ENCODE measurements at places on chromosomes 5 and 9.

- no peak for DNase-seq
These were observed 462.2 kb downstream of the DIRAS2 start for GRCh38 chr9:90180381-90180780.

DNA sequence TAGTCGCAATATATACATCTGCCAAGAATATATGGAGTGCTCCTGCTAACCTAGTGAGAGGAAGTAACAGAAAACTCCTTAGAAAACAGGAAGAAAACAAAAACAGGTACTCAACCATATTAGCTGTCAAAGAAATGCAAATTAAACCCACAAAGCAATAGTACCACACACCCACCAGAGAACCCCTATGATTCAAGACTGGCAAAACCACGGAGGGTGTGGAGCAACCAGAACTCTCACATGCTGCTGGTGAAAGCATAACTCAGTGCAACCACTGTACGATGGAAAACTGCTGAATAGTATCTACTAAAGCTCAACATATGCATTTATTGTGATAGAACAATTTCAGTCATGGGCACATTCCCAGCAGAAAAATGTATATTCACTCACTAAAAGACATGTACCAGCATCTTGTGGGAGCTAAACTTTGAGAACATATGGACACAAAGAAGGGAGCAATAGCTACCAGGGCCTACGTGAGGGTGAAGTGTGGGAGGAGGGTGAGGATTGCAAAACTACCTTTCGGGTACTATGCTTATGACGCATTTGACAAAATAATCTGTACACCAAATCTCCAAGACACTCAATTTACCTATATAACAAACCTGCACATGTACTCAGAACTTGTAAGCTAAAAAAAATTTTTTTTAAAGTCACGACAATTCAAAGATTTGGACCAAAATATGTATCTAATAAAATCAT, 34.0 kb downstream of the PTPN3 start:
- no peak for DNase-seq

DNA sequence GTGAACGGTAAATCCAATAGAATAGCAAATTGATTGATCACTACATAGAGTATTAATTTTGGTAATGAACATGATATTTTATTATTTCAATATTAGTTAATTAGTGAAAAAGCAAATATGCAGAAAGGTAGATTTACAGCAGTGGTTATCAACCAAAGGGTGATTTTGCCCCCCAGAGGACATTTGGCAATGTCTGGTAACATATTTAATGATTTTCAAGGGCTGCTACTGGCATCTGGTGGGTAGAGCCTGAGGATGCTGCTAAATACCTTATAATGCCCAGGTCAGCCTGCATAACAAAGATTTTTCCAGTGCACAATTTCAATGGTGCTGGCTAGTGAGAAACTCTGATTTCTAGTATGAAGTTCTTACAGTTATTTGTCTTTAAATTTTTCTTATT, 1313.7 kb downstream of the PTPRD start:
- DNase-seq, result no peak

DNA sequence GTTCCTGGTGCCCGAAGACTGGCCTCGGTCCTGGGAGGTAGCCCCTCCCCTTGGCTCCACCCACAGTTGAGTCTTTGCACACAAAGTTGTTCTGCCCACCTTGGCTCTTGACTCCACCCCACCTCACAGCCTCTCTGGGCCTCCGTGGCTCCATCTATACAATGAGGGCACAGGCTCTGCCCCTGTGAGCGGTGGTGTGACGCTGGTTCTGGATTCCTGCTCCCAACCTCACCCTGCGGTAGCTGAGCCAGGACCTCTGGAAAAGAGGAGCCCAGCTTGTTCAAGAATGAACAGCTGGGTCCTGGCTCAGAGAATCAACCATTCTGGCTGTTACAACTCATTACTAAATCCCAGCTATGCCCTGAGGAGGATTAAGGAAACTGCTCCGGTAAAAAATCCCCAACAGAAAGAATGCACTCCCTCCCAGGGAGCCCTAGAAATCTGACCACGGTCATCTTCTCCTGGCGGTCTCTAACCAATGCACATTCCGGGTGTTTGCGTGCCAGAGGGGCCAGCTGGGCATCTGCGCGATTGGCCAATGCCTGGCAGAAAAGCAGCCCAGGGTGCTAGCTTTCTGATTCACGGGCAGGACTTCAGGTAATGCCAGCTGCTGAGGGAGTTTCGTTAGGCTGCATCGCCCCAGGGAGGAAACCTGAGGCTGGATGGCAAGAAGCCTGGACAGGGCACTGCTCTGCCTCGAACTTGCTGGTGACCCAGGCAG, 9.9 kb upstream of the GRHPR start:
- no peak for DNase-seq

GRCh38 chr9:134933076-134933659, 15.5 kb upstream of the FCN1 start:
- no peak for DNase-seq

DNA sequence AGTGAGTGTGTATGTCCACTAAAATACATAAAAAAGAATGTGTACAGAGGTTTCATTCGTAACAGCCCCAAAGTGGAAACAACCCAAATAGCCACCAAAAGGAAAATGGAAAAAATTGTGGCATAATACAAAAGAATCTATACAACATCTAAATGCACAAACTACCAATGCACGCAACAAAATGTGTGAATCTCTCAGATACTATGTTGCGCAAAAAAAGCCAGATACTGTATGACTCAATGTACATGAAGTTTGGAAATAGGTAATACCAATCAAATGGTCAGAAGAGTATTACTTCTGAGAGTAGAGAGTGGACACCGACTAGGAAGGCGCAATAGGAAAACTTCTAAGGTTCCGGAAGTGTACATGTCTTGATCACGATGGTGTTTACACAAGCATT, 2.4 kb downstream of the XPA start:
- no peak for DNase-seq

DNA sequence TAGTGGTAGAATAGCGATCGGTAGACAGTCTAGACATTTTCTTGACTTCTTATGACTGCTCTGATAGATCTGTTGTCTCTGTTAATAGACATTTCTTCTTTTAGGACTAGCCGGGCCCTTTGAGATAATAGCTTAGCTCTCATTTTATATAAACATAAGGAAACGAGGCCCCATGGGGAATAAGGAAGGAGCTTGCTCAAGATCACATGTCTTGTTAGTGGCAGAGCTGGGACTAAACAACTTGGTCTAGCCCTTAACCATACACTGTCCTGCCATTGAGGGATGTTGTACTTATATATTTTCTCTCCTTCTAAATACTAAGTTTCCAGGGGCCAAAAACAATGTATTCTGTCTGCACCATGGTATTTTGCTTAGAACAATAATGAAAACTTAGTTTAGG, 140.0 kb downstream of the GCNT1 start:
- no peak for DNase-seq

DNA sequence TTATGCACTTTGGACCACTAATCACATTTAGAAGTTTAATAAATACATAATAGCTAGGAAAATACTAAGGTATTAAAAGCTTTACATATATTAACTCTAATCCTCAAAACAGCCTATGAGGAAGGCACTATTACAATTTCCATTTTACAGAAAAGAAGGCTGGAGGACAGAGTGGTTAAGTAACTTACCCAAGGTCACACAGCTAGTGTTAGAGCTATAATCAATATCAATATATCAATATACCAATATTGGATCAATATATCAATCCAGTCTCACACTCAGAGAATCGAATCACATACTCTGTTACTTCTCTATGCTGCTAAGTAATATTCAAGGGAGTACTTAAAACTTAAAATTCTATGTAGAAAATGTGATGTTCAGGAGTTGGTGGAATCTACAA, 45.2 kb downstream of the MEF2C start:
- no peak for DNase-seq

DNA sequence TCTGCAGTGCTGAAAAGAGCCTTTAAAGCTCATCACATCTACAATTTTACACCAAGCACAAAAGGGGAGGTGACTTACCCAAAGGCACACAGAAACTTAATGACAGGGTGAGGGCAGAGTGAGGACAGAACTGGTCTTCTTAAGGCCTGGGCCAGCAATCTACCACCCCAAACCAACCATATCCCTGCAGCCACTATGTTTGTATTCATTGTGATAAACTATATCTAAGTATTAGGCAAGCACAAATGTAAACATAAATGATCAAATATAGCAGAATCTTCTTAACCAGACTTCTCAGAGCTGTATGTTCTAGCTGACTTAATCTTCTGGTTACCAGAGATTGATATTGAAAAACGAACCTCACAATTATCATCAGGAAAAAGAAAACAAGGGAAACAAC, 47.9 kb upstream of the RNF38 start:
- DNase-seq, result no peak

DNA sequence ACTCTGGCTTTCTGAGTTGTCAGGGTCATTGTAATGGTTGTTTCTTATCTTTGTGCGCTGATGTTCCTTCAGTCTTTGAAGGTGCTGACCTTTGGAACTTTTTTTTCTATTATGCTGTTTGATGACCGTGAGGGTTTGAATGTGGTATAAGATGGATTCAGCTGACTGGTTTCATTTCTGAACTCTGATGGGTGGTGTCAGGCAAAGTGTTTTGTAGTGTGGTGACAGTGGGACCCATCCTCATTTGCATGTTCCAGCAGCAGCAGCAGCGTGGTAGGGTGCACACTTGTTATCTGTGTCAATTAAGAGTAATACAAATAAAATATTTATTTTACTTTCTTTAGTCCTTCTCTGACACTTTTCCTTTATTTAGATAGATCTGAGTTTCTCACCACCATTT, 227.7 kb upstream of the PRR16 start:
- no peak for DNase-seq

Measured in T-helper 1 cell (primary cell).